Spleen (tissue), 13 donors: ENCODE measurements at places on chromosomes 3 and 15.

- DNase-seq, result no peak
Measured at GRCh38 chr3:39232859-39233258, 40.5 kb upstream of the XIRP1 start.

GRCh38 chr3:182983876-182984275 is 3.5 kb upstream of the DCUN1D1 start:
- no peak for DNase-seq

- DNase-seq, result no peak
Measured at GRCh38 chr3:113736548-113737089, 9.4 kb downstream of the NAA50 start.

DNA sequence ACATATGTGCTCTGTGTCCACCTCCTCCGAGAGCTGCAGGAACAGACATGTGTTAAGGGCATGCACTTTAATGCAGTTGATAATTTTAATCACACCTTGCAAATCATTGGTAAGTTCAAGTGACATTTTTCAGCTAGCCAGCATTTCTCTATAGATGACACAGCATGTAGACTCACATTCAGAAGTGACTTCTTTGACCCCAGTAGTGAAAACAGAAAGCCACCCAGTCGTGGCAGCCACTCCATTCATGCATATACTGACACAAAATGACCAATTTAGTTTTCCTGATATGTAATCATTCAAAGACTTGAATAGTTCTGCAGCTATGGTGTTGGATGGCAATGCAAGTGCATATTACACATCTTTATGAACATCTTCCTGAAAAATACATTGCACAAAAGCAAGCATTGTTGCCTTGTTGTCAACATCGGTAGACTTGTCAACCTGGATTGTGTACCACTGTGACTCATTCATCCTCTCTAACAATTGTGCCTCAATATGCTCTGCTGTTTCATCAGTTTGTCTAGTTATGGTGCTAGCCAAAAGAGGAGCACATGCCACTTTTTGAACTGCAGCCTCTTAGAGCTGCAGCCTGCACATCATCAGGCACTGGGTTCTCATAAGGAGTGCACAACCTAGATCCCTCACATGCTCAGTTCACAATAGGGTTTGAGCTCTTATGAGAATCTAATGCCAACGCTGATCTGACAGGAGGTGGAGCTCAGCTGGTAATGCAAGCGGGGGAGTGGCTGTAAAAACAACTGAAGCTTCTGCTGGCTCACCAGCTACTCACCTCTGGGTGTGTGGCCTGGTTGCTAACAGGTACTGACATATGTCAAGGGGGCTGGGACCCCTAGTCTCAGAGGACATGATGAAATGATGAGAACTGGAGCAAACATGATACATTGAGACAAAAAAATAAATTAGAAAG is 622.0 kb downstream of the PYDC2 start:
- DNase-seq, result no peak

DNA sequence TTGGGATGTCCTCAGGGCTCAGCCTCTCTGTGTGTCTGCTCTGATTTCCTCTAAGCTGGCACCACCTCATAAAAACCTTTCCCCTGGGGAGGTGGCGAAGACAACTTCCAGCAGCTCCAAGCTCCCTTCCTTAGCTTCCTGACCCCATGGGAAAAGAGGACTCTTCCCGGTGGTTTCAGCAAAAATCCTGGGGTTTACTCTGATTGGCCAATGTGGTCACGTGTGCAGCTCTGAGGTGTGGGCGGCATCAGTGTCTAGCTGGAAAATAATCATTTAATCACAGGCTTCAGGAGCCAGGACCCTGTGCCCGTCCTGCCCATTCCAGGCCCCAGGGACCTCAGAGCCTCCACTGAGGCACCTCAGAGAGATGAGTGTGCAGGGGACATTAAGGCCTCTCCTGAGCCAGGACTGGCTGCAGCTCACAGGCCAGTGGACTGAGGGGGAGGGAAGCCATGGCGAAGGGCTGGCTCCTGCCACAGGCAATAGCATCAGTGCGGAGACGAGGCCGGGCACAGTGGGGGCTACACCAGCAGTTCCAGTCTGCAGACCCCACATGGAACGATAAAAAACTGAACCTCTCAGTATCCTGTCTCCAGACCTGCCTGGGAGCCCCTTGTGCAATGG is 104.1 kb downstream of the TPRA1 start:
- DNase-seq, result peak; percentile 58

GRCh38 chr3:15102256-15102655 is 3.3 kb upstream of the RBSN start:
- peak; percentile 80 for DNase-seq

DNA sequence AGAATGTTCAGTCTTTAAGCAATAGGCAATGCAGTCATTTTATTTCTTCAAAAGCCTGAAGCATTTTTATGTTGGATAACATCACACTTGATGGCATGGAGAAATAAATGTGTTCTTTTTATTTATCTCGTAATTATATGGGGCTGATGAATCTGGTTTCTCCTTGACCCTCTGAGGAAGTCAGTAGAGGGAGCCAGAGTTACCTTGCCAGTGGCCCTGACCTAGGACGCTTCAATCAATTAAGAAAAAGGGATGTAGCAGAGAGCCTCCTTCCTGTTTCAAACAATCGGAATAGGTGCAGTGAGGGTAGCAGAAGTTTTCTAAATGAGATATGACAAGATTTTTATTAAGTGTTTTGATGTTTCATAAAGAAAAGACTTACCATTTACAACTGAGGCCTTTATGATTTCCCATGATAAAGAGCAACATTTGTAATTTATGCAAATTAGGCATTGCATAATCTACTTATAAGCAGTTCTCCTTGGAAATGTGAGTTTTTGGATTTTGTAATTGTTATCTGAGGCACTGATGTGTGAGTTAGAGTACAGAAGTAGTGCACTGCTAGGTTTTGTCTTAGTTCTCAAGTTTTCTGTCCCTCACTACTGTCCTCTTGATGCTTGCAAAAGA is 129.1 kb downstream of the RAP2B start:
- no peak for DNase-seq

DNA sequence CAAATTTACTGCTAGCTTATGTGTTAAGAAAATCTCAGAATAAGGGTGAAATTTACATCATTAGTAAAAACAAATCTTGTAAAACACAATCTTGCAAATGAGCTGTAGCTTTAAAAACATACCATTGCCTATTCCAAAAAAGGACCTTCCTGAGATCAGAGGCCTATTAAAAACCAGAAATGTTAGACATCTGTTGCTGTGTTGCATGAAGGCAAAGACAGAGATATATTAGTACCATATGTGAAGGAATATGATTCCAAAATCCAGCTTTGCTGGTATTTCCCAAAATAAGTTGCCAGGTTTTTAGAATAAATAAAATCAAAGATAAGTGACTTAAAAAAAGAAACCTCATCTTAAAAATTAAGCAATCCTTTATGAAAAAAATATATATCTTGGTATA is 504.1 kb upstream of the CDIN1 start:
- DNase-seq, result no peak

DNA sequence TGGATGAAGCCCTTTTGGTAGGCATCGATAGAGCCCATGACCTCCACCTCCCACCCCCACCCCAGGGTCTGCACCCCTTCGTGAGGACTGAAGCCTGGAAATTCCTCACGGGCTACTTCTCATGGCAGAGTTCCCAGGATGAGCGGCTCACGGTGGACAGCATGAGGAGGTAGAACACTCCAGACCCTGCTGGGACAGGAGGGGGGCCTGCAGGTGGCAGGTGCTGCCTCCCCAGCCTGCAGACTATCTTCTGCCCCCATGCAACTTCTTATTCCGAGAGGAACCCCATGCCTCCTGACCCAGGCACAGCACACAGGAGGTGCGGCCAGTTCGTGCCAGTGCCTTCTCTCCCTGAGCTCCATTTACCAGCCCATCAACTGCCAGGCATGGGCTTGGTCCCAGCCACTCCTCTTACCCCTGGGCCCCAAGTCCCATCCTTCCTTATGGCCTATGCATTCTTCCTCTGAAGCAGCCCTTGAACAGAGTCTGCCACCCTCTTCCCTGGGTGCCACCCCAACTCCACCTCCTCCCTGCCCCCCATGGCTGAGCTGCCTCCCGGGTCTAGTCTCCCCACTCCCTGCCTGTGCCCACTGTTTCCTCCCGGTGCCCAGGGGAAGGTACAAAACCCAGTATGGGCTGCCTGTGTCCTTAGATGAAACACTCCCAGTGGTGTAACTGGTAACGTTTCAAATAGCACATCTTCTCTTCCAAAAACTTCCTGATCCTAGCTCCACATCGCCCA is 8.4 kb downstream of the TBC1D21 start:
- DNase-seq, result no peak

DNA sequence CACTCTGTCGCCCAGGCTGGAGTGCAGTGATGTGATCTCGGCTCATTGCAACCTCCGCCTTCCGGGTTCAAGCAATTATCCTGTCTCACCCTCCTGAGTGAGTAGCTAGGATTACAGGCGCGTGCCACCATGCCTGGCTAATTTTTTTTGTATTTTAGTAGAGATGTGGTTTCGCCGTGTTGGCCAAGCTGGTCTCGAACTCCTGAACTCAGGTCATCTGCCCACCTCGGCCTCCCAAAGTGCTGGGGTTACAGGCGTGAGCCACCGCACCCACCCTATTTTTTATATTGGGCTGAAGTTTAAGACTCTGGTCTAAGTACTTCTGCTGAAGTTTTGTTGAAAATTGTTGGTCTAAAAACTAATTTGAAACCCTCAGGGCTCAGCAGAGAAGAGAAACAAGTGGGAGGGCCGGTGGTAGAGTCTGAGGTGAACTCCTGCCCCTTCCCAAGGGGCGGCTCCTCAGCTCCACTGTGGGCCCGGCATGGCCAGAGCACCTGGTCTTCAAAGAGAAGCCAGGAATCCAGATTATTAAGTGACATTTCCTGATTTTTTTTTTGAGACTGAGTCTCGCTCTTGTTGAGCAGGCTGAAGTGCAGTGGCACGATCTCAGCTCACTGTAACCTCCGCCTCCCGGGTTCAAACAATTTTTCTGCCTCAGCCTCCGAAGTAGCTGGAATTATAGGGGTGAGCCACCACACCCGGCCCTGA is 4.0 kb downstream of the HDAC11 start:
- peak; percentile 50 for DNase-seq

- DNase-seq, result no peak
Measured at GRCh38 chr3:142272200-142272891, 47.0 kb upstream of the GK5 start.

DNA sequence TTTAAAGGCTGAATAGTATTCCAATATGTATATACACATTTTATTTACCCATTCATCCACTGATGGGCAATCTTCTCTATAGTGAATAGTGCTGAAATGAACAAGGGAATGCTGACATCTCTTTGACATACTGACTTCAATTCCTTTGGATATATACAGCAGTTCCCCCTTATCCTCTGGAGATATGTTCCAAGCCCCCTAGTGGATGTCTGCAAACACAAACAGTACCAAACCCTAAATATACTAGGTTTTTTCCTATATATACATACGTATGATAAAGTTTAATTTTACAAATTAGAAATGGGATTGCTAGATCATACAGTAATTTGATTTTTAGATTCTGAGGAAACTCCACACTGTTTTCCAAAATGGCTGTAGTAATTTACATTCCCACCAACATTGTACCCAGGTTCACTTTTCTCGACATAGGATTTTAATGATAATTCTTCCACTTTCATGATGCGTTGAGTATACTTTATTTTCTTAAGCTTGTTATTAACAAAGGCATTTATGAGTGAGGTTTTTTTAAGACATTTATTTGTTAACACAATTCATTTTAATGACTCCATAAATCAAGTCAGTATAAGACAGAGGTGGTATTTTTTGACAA is 38.2 kb downstream of the VPS13C start:
- no peak for DNase-seq

DNA sequence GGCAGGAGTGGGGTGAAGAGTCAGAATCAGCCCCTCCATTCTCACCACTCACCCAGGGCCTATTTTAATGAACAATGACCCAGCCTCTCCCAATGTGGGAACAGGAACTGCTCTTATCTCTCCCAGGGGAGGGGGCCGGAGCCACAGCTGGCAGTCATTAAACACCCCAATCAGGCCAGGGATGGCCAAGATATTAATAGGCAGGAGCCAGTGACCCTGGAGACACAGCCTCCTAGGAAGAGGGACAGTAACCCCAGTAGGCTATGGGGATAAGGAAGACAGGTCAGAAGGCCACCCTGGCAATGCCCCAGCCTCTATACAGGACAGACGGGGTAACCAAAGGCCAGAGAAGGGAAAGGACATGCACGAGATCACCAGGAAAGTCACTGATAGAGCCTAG is 38.6 kb downstream of the VIPR1 start:
- no peak for DNase-seq

DNA sequence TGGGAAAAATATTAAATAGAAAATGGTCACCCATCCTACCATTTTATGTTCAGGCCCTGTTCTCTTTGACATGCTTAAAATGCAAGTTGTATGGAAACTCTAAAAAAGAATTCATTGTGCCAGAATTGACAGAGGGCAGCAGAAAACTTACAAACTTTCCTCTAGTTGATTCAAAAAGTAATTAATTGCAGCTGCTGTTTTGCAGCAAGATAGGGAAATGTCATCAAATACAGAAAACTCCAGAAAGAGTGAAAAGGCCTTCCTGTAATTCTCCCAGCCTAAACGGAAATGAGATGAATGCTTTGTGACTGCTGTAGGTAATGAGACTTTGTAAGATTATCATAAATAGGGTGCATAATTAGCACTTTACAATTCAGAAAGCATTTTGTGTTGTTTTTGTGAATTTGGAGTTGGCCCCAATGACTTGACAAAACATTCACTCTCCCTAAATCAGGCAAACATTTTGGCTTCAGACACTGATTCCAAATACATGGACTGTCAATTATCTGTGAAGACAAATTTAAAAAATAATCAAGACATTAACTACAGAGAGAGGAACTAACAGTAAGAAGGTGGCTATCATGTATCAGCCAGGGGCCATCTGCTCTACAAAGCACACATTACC is 861.8 kb downstream of the SQOR start:
- DNase-seq, result no peak

DNA sequence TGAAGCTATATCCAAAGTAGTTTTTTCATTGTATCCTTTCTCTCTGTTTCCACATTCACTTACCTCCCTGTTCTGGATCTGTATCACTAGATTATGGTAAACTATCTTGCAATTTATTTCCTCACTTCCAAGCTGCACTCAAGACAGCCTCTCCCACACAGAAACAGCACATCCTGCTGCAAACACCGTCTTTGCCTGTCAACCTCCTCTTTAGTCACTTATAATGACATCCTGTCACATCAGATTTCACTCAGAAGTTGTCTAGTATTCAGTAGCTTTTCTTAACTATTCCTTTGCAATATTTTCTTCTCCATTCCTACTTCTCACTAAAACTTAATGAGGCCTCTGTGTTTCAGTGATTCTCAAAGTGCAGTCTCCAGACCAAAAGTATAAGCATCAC is 490.8 kb downstream of the IGSF11 start:
- DNase-seq, result no peak

DNA sequence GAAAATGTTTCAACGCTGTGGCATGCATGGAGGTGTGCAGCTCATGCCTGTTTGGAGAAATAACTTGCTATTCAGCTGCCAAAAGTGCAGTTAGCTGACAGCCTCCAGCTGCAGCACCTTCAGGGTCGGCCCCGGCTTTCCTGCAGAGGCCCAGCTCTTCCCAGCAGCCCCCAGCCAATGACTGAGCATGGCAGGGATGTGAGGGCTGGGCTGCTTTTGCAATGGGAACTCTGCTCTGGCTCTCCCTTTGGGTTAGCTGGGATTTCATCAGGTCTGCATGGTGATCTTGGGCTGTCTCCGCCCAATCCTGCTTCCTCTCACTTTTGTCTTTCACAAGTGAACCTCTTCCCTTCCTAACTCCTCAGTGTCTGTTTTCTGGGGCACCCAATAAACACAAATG is 396.6 kb downstream of the EPHB1 start:
- no peak for DNase-seq
